Thoracic aorta (tissue), 2 donors: ENCODE measurements at places on chromosomes 5 and 9.

- DNase-seq, result no peak
These were observed 443.0 kb downstream of the ACTL7B start for GRCh38 chr9:108412755-108413154.

DNA sequence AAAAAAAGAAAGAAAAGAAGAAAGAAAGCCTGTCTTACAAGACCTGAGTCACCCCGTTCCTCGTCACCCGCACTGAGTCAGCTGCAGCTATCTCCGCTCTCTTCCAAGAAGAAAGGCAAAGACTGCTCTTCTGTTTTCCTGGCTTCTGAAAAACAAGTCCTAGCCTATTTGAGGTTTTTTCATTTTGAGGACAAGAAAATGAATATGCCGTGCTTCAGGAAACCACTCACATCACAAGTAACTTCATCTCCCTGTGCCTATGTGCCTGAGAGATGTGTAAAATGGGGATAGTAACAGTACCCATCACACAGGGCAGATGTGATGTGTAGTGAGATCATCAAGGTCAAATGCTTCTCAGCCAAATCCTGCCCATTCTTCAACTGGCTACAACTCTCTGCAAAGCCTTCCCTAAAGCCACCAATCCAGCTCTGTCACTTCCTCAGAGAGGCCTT lies 78.4 kb downstream of the GLDC start:
- DNase-seq, result no peak

DNA sequence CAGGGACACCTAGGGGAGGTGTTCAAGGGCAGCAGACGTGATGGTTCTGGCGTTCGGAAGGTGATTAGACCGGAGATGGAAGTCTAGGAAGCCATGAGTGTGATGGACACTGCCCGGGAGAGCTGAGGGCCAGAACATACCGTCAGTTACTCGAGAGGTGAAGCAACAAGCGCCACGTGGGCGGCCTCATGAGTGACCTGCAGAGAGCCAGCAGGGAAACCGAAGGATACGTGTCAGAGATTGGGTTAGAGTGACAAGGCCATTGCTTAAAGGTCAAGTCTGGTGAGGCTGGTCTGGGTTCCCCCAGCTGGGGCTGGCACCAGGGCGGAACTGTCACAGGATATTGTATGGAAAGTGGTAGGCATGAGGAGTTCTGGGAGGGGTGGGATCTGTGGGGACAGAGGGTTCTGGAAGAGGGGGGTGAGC lies 60.0 kb downstream of the C9orf50 start:
- no peak for DNase-seq

DNA sequence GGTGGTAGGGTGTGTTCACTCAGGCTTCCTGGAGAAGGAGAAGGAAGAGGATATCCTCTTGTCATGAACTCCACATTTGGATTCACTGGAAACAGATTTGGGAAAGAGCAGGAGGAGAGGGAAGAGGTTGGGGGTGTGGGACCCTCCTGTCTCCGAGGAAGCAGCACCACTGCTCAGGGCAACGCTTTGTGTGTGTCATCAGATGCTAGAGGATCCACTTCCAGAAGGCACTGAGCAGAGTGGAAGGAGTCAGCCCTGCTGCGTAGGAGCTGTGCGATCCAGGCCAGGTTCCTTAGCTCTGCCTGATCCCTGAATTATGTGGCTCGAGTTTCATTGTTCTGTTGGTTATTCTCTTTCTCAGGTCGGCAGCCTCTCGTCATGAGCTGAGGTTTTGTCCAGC lies 37.3 kb upstream of the TJP2 start:
- no peak for DNase-seq

DNA sequence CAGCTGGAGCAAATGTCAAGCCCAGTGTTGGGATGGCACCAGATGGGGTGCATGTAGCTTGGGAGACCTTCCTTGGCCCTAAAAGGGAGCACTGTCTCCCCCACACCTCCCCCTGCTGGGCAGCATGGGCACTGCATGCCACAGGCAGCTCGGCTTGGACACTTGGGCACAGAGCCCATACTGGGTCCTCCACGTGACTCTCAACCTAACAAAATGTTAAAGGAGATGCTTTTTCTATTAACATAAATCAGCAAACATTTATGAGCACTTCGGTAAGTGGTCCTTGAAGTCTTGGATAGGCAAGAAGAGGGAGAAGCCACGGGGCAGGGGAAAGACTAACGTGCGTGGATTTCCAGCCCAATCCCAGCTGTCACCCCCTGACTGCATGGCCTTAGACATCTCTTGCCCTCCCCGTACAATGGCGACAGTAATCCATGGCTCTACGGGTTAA lies 23.9 kb upstream of the MAPK9 start:
- no peak for DNase-seq

- DNase-seq, result no peak
These were observed 90.8 kb downstream of the PCDH1 start for GRCh38 chr5:141787376-141787775.

DNA sequence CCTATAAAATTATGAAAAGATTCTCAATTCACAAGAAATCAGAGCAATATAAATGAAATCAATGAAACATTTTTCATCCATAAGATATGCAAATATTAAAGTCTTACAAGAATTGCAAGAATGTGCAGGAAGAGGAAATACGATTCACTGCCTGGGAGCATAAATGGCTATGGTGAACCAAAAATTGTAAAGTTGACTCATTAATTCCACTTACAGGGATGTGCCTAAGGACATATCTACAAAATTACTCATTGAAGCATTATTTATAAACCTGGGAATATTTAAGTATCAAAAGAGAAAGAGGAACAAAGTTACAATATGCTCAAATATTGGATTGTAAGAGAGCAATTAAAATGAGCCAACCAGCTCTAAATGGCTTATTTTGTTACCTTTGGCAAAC lies 6.9 kb upstream of the NIPSNAP3A start:
- no peak for DNase-seq

DNA sequence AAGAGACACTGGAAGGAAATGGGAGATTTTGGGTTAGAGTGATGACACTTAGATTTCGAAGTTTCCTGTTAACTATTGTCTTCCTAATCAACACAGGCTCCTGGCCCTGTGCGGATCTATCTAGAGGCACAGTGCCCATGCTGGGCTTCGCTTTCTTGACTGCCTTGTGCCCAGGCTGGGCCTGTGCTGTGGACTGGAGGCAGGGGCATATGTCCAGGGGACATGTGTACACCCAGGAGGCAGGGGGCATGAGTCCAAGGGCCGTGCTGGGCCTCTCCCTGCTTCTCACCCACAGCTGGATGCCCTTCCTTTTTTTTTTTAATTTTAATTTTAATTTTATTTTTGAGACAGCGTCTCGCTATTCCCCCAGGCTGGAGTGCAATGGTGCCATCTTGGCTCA lies 37.6 kb downstream of the EHMT1 start:
- DNase-seq, result no peak

GRCh38 chr5:154791535-154791934 lies 36.4 kb downstream of the LARP1 start:
- DNase-seq, result no peak

GRCh38 chr5:71894091-71894490 lies 175.0 kb downstream of the CARTPT start:
- no peak for DNase-seq

DNA sequence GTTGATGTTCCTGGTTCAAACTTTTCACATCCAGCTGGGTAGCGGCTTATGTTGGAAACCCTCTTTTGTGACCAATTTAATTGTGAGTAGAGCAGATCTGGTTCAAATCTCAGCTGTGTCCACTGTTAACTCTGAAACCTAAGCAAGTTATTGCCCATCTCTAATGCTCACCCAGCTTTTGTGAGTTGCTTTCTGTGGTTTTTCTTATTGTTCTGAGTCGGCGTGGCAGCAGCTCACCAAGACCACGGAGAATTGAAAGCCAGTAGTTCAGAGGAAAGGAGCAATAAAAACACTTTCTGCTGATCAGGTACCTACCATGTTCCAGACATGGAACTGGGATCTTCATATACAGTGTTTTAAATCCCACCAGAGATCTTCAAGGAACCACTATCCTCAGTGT lies 114.4 kb downstream of the DOCK2 start:
- DNase-seq, result no peak

GRCh38 chr5:179885491-179886090 lies 22.1 kb downstream of the TBC1D9B start:
- DNase-seq, result no peak

GRCh38 chr5:90793183-90793582 lies 234.6 kb downstream of the ADGRV1 start:
- no peak for DNase-seq

GRCh38 chr5:127417528-127417927 lies 99.9 kb upstream of the PRRC1 start:
- no peak for DNase-seq

- no peak for DNase-seq
These were observed 32.9 kb upstream of the GPR151 start for GRCh38 chr5:146548781-146549449.

DNA sequence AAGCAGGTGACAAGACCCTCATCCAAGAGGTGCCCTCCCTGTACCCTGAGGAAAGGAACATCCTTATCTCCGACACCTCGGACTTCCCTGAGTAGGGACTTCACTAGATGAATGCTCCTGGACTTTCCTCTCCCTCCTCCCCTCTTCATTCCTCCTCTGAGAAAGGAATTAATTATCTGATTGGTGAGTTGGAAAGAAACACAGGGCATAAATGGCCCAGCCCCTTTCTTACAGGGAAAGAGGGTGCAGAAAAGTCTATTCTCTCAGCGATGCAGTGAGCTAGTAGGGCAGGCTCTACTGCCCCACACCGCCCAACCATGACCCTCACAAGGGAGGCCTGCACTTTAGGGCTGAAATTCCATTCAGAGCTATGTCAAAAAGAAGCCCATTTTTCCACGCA lies 87.5 kb downstream of the TTC39B start:
- DNase-seq, result no peak

GRCh38 chr5:68147659-68148058 lies 67.9 kb upstream of the PIK3R1 start:
- DNase-seq, result no peak

DNA sequence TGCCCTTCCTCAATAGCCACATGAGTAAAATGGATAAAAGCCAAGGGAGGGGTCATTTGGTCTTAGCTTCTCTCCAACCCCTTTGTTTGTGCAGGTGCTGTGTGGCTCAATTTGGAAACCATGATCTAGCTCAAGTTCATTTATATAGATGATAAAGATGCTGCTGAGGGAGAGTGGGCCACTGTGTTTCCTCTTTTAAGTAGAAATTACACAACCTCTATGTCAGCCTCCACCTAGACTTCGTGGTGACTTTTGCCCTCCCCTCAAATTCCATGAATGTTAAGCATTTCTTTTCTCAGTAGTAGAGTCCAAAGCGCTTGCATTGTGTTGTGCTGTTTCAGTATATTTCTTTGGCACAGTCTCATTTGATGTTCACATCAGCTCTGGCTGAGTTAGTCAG lies 241.4 kb downstream of the ARHGAP26 start:
- no peak for DNase-seq

DNA sequence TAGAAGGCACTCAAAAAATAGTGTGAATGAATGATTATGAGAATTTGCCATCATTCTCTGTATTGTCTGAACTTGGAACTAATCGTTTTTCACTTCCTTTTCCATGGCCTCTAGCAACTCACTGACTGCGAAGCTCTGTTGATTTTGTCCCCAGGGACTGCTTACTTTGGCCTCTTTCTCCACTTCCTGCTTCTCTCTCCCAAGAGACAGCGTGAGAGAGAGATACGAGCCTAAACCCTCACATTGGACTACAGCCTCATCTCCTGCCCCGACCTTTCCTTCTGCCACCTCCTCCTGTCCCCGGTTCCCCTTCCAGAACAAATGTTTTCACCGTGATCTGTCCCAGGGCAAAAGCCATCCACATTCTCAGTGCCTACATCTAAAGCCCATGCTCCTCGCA lies 300.8 kb upstream of the PANK3 start:
- no peak for DNase-seq

GRCh38 chr5:159412284-159413046 lies 82.2 kb upstream of the IL12B start:
- no peak for DNase-seq

DNA sequence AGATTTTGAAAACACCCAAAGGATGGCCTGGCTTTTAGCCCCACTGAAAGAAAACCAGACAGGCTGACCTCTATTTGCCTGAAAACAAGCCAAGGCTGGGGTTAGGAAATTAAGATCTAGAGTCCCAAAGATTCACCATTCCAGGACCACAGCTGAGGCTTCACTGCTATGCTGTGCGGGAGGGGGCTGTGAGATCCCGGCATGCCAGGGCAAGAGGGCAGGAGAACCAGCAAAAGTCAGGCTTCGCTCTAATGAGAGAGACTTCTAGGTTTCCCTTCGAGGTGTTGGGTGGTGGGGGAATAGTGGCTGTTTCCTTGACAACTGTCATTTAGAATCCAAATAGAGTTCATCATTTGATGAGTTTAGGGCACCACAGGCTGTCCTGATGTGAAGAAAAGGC lies 152.9 kb upstream of the NFIB start:
- DNase-seq, result no peak

DNA sequence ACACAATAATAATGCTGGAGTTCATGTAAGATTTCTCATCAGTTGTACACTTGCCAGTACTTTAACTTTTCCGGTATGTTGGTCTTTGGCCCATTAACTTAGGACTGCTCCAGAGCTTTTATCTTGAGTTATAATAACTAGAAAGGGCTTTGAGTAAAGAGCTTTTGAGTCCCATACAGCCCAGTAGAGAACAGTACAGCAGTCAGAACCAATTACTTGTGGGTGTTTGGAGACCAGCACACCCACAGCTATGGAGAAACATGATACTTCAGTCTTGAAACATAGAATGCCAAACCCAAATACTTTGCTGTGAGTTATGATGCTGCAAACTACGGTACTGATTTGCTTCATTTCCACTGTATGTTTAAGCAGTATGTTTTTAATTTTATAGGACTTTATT lies 374.3 kb downstream of the CCDC171 start:
- no peak for DNase-seq

- DNase-seq, result no peak
These were observed 777 bp downstream of the ENDOG start for GRCh38 chr9:128818839-128819715.

- no peak for DNase-seq
These were observed 405.5 kb downstream of the ARHGEF28 start for GRCh38 chr5:74031536-74031935.

DNA sequence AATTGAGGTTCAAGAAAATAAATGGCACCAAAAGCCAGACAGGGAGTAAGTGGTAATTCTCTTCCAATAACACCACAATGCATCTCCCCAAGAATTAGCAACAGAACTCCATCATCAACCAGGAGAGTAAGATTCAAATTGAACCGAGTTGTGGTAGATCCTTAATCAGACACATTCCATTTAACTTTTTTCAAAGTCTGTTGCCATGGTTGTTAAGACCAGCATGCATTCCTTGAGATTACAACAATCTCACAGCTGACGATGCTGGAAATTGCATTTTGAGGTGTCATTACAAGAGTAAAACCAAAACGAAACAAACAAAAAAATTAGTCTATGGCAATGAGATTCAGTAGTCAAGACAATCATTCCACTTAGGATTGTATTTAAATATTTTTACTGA lies 78.9 kb upstream of the ZNF462 start:
- no peak for DNase-seq

DNA sequence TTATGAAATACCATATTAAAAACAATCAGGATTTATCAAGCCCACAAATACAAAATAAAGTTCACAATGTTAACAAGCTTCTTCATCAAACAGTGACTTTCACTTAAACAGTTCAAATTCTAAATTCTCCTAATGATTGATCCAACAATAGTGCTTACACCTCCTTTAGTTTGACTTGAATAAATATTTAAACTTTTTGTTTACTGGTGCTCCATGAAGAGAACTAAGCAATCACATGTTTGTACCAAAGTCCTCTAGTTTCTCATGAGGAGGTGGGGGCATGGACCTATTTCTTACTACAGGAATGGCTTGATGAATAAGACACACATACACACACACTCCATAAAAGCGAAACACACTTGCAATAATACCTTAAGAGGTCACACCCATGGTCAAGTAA lies 95.8 kb downstream of the RAPGEF6 start:
- DNase-seq, result no peak
